ENCODE measurements at places on chromosomes 16 and 17.

DNA sequence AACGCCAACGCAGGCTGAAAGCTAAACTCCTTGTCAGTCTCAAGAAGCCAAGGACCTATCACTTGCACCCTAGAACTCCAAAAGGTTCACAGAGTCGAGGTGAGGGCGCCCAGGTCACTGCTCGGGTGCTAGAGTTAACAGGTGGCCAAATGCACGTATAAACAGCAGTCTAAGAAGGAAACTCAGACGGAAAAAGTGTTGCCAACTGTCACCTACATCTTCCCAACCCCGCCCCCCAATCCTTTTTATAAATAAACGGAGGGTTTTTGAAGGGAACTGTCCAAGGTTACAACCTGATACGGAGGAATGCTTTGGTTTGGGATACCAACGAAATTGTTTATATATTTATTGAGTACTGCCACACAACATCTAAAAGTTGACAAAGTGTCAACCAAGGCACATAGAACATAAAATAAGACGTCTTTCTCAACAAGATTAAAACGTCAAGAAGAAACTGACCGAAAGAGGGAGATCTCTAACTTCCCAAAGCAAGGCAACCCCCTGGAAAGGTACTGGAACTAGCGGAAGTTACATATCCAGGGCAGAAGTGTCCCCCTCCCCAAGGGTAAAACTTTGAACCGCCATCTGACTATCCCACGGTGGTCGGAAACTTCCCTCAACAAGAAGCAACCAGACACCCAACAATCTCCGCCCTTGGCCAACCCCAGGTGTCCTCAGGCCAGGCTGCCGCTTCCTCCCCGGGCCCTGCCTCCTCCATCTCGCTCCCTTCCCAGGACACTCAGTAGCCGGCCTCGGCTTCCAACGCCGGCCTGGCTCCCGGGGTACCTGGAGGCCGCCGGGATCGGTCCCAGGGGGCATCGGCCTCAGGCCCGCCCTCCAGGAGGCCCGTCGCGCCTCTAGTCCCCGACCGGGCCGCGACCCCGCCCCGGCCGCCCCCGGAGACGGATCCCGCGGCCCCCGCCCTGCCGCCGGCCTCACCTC, 982 bp downstream of the SPAG9 start:
- DNase-seq: peak; percentile 16

- no peak for DNase-seq
Measured at GRCh38 chr16:19698480-19699465, 19.3 kb downstream of the KNOP1 start.

DNA sequence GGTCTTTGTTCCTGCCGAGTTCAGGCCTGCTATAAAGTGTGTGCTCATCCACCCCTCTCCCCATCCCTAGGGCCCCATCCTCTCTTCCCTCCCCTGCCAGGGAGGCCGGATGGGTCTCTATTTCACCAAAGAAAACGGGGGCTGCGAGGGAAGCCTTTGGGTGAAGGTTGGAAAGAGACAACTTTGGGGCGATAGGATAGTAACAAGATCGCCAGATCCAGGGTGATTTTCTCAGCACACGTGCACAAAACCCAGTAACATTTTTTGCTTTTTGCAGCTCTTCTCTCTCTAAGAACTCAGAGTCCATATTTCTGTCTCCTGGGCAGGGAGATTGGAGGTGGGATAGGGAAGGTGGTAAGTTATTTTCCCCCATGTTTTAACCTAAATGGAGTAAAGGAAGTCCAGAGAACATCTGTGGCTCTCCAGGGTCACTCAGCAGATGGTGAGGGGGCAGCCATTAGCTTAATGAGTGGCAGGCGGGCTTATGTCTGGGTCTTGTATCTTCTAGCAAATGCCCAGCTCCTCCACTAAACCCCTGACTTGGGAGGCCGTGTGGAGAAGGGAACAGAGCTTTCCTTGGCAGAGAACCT, 6.9 kb downstream of the CCR7 start:
- DNase-seq: no peak

GRCh38 chr16:11047057-11047456, 102.7 kb downstream of the CLEC16A start:
- DNase-seq: no peak

- no peak for DNase-seq
Measured at GRCh38 chr16:3523281-3523680, 22.5 kb downstream of the CLUAP1 start.

- DNase-seq: no peak
Measured at GRCh38 chr17:11668618-11669017, 70.3 kb downstream of the DNAH9 start.

- DNase-seq: no peak
Measured at GRCh38 chr16:82302042-82302727, 132.2 kb upstream of the MPHOSPH6 start.

DNA sequence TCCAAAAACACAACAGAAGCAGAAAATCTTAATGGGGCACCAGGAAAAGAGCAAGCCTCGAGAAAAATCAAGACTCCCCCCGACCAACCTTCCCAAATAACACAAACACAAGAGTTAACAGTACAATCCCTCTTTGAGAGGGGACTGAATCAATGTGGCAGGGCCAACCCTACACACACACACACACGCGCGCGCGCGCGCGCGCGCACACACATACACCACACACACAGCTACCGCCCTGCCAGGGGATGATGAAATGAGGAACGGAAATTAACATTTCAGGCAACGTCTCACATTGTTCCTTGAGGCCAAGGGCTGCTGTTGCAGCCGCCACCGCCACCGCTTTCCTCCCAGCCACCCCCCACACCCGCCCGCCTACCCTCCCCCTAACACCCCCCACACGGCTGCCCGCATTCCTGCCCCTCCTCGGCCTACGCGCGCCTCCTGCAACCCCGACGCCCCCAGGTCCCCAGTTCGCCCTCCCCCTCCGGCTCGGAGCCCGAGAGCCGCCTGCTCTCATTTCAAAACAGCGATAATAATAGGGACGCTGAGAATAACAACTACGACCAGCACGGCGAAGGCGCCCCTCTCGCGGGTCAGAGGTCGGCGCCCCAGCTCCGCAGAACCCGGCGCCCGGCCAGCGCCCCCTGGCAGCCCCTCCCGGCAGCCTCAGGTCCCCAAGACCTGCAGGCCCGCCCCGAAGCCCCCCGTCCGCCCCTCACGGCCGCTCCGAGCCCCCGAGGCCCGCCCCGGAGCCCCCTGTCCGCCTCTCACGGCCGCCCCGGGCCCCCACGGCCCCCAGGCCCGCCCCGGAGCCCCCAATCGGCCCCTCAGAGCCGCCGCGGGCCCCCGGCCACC, 1.1 kb downstream of the ANKRD11 start:
- DNase-seq: peak; percentile 69

DNA sequence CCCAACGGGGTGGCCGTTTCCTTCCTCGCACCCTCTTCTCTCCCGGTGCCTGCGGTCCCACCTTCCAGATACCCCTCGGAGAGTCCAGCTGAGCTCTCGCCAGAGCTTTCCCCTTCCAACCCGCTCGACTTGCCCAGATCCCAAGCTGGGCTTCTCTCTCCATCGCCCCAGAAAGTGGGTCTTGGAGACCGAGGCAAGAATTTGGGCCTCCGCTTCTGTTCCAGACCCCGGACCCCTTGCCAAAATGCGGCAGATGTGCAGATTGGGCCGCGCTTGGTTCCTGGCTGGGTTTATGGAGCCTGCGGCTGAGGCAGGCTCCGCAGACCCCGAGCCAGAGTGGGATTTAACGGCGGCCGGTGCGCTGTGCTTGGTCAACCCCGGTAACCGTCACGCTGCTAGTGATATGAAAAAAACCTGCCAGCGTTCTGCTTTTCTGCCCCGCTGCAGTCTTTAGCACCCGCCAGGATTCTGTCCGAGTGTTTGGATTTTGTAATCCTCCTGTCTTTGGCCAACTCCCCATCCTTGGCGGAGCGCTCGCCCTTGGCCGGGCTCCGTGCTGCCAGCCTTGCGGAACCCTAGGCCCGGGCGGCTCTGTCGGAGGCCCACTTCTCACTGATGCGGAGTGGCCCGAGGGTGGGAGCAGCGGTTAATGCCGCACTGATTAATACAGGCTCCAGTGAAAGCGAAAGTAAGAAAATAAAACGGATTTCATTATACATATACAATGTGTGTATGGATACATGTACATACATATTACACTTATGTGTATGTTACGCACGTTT, 754 bp upstream of the SLFN11 start:
- no peak for DNase-seq

- no peak for DNase-seq
Measured at GRCh38 chr17:28975031-28975430, 23.7 kb upstream of the PHF12 start.

- DNase-seq: no peak
Measured at GRCh38 chr17:81578038-81578441, 25.9 kb upstream of the FAAP100 start.

DNA sequence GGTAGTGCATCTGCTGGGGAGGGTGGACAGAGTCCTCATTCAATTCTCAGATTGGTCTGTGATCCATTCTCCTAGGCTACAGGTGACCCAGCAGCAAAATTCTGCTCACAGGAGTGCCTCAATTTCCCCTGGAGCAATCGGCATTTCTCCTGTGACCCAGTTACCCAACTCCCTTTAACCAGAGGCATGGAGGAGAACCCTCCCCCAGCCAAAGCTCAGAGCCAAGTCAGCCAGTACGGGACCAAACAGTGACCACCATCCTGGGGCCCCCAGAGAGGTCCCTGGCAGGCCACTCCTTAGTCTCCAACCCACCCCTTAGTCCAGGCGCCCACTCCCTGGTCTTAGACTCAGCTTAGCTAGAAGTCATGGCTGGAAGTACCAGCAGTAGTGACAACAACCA, 75.6 kb downstream of the DYNLRB2 start:
- no peak for DNase-seq

- no peak for DNase-seq
Measured at GRCh38 chr16:14350081-14350480, 279.0 kb downstream of the MRTFB start.

DNA sequence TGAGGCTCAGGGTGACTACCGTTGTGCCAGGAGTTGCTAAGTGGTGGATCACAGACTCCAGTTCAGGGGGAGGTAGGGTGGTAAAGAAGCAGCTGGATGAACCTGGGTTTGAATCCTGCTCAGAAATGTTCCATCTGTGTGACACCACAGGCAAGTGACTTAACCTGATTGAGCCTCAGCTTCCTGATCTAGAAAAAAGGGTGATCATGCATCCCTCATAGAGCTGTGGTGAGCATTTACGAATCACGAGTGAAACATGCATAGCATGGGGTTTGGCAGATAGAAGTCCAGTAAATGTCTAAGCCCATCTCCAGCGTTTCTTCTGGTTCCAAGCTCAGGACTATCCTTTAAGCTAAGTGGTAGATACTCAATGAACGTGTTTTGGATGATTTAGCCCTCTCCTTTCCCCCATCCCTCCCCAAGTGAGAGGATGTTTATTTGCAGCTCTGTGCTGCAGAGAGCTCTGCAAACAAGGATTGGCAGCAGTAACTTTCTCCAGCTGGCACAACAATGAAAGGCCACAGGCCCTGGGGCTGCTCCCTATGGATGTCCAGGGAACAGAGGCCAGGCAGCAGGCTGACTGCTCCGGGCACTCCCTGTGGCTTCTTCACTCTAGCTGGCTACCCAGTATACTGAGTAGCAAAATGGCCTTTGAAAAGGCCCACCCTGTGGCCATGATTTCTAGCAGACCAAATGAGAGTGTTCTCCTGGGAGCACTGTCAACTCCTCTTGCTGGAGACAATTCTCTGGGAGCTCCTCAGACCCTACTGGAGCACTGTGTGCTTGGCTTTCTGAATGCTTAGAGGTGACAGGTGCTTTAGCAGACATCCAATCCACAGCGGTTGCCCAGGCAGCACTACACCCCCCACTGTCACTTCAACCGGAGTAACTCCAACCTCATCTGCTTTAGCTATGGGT, 21.3 kb downstream of the CA4 start:
- no peak for DNase-seq

DNA sequence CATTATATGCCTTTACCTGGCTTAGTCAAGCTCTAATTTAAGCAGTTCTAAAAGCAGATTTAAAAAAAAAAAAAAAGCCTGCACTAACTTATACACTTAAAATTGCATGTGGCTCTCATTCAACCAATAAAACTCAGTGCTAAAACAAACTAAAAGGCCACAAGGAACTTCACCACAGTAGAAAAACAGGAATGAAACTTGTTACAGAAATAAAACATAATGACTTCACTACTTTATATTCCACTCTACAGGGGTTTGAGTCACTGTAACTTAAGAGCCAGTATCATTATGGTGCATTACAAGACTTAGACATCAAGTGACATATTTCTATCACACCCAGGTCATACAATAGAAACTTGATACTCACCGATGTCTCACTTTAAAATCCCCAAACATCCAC, 11.1 kb downstream of the CA10 start:
- DNase-seq: no peak

GRCh38 chr17:38598536-38598935, 7.2 kb downstream of the SRCIN1 start:
- DNase-seq: no peak

DNA sequence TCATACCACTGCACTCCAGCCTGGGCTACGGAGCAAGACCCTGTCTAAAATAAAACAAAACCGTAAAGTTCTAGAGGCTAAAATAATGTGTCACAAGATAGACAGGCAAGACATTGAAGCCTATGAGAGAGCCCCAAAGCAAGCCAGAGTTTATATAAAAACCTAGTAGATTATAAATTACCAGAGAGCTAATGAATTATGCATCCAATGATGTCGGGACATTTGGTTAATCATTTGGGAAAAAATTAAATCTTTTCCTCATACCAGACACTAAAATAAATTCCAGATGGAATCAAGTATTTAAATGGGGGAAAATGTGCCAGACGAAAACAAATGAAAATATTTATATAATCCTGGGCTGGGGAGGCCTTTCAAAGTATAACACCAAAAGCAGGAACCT, 24.2 kb downstream of the CCDC40 start:
- DNase-seq: no peak

GRCh38 chr17:5871666-5872065, 198.5 kb upstream of the WSCD1 start:
- DNase-seq: no peak

GRCh38 chr17:59561042-59561441, 4.4 kb upstream of the DHX40 start:
- DNase-seq: no peak

DNA sequence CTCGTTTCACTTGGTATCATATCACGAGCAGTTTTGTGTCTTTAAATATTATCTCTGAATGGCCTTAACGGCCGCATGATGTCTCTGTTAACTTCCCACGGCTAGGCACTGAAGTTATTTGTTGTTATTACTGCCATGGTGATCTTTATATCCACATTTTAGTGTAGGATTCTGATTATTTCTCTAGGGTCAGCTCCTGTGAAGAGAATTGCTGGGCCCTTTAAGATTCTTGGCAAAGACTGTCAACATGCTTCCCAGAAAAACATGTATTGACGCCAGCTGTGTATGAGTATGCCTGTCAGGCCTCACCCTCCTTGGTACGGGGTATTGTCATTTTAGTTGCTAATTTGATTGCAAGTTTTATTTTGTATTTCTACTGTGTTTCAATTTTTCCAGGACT, 263.5 kb downstream of the SNX29 start:
- no peak for DNase-seq

- no peak for DNase-seq
Measured at GRCh38 chr17:9173386-9173983, 152.2 kb downstream of the NTN1 start.

DNA sequence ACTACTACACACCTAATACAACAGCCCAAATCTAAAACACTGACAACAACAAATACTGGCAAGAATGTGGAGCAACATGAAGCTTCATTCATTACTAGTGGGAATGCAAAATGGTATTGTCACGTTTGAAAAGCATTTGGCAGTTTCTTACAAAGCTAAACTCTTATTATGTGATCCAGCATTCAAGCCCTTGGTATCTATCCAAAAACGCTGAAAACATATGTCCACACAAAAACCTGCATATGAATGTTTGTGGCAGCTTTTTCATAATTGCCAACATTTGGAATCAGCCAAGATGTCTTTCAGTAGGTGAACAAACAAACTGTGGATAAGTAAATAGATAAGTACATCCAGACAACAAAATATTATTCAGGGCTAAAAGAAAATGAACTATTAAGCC, 501.1 kb upstream of the KIF2B start:
- DNase-seq: no peak

- DNase-seq: no peak
Measured at GRCh38 chr17:56838687-56839086, 4.7 kb downstream of the DGKE start.
